ENCODE measurements at places on chromosomes 2 and 18.

- no peak for DNase-seq
Measured at GRCh38 chr2:124353656-124354055, 328.6 kb downstream of the CNTNAP5 start.

- no peak for DNase-seq
Measured at GRCh38 chr2:144936442-144936841, 416.5 kb upstream of the ZEB2 start.

GRCh38 chr18:70469916-70470315 is 181.1 kb downstream of the SOCS6 start:
- DNase-seq: no peak

DNA sequence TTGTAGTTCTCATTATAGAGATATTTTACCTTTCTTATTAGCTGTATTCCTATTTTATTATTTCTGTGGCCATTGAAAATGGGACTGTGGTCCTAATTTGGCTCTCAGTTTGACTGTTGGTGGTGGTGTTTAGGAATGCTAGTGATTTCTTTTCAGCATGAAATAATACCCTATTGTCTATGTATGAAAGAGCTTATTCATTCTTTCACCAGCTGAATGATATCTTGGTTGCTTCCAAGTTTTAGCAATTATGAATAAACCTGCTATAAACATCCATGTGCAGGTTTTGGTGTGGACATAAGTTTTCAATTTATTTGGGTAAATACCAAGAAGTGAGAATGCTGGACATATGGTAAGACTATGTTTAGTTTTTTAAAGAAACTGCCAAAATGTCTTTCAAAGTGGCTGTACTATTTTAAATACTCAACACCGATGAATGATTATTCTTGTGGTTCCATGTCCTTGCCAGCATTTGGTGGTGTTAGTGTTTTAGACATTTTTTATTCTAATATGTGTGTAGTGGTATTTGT is 501.6 kb upstream of the GYPC start:
- no peak for DNase-seq

DNA sequence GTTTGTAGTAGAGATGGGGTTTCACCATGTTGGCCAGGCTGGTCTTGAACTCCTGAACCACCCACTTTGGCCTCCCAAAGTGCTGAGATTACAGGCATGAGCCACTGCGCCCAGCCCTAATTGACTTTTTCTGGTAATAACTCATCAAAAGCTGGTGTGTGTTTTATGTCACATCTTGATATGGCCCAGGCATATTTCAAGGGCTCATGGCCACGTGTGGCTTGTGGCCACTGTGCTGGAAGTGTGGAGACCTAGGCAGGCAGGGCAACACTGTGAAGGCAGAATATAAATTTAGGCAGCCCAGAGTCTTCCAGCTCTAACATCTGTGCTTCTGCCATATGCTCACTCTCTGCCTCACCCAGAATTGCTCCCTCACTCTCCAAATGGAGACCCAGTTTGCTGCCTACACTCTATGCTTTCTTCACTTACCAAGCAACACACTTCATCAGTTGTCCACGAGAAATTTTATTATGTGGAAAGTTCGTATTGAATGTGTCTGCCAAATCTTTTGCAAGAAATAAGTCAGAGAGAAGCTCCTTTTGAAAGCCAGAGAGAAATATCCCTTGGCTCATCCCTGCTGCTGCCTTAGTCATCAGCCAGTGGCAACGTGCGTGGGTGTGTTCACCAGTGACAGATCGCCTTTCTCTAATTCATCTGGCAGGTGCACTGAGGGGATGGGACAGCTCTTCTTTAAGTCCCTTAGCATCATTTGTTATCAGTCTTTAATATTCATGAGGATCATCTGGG is 129.4 kb upstream of the CXCR4 start:
- no peak for DNase-seq

DNA sequence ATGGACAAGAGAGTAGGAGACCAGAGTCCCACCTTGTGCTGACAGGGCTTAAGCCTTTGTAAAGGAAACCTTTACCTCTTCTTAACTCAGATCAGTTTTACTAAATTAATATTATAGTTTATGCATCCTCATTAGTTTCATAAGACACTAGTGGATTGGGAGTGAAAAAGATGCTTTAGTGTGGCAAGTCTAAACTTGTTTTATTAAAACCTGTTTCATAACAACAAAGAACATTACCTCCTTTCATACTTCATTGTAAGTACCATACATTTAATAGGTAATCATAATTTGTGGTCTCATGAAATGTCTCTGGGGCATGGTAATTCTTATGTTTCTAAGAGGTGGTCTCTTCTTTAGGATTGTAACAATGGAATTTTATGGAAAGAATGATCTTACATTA is 63.4 kb downstream of the PIKFYVE start:
- no peak for DNase-seq

GRCh38 chr2:100237770-100238169 is 84.5 kb downstream of the LONRF2 start:
- DNase-seq: no peak

GRCh38 chr2:9263428-9263827 is 56.8 kb downstream of the ASAP2 start:
- no peak for DNase-seq

GRCh38 chr2:96962567-96963203 is 23.7 kb downstream of the FAM178B start:
- no peak for DNase-seq
